ENCODE measurements at places on chromosomes 2 and 18.

- DNase-seq = no peak
Measured at GRCh38 chr2:207123335-207123744, 42.4 kb downstream of the KLF7 start.

DNA sequence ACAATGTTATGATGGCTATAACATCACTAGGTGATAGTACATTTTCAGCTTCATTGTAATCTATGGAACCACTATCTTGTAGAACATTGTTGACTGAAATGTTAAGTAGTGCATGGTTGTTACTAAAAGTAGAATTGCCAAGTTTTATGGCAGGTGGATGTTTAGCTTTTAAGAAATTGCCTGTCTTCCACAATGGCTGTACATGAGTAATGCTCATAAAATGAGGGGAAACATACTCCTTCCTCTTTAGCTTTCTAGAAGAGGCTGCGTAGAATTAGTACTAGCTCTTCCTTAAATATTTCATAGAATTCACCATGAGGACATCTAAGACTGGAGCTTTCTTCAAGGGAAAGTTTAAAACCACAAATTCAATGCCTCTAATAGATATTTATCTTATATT, 161.0 kb downstream of the TPGS2 start:
- no peak for DNase-seq

- DNase-seq = no peak
Measured at GRCh38 chr2:23622466-23622865, 237.5 kb downstream of the KLHL29 start.

DNA sequence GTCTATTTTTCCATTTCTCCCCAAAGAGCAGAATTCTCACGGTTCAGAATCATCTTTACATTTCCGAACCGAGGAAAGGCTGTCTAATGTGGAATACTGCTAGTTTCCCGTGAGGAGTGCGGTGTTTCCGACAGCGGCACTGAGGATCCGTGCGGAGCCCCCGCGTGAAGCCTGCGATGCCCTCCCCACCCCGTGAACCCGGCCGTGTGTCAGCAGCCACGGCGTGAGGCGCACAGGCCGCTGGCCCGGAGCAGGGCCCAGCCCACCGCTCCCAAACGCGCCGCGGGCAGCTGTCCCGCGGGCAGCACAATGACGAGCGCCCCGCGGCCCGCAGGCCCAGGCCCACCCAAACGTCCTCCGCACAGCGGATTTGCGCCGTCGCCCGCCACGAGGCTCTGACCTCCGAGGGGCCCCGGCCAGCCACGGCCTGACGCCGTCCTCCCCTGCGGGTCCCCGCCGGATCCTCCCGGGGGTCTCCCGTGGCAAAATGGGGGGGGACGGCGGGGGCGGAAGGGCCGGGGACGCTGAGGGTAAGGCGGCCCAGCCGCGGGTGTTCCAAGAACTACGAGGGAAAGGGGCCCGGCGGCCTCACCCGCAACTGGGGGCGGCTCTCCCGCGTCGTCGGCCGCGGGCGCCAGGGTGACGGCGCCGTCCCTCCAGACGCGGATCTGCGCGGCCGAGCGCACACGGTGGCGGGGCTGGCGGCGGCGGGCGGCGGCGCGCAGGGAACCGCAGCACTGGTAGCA, 796 bp downstream of the SPIRE1 start:
- DNase-seq = peak; percentile 77
